Midbrain (tissue), 1 donor: ENCODE measurements at places on chromosomes 4 and X.

- no peak for DNase-seq
Observed at GRCh38 chr4:38310446-38311043, 350.3 kb downstream of the PTTG2 start.

DNA sequence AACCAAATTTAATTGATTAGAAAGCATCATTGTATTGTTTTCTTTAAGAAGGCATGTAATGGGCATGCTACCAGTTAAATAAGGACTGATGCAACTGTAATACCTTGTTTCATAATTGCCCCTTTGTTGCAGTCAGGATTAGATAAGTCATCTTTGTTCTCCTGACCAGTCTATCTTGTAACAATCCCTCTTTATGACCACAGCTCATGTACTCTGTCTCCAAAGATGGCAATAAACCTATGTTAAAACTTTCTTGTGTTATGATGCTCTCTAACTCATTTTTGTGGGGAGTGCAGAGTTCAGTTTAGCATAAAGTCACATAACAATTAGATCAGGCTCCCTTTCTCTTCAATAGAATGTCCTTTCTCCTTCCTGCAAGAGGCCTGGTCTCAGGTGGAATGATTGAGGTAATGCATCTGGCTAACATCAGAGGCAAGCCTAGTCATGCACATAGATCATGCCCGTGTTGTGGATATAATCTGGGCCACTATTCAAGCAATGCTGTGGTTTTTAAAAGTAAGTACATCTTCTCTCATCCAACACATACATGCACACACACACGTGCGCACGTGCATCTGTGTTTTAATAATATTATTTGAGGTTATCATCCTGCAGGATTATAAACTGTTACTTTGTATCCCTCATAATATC is 45.6 kb downstream of the TMEM154 start:
- no peak for DNase-seq

DNA sequence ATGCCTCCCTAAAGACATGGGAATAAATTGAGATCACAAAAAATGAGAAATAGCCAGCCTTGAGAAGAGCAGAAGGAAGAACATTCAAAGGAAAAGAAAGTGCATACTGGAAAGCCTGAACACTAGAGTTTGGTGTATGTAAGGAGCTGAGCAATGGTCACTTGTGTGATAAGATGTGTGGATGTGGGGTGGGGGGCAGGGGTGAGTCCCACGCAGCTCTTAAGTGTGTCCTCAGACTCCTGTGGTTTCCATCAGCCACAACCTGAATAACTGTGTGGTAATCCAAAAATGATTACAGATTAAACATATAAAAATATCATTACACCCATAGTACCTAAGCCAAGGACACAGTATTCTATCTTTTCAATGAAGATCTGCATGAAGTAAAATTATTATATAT is 59.9 kb downstream of the ELOVL6 start:
- DNase-seq: no peak

GRCh38 chr4:94363136-94363655 is 20.6 kb upstream of the HPGDS start:
- DNase-seq: no peak

- no peak for DNase-seq
Observed at GRCh38 chr4:26362745-26363439, 42.1 kb downstream of the RBPJ start.

- no peak for DNase-seq
Observed at GRCh38 chr4:140559696-140560095, 9.1 kb downstream of the UCP1 start.

GRCh38 chr4:12894062-12894461 is 590.1 kb downstream of the RAB28 start:
- DNase-seq: no peak

DNA sequence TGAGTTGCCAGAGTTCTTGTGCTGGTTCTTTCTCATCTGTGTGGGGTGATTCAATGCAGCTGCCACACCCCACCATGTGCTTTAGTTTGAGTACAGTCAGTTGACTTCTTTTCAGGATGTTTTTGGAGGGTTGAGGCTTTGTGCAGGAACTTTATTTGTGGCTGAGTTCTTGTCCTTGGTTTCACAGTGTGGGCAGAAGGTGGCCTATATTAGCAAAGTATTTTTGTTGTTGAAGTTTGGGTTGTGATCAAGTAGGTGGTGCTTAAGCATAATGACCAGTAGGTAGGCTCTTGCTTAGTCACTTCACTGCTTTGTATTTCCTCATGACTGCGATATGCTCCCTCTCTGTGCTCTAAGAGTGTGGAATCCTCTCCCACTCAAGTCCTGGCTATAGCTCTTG is 80.3 kb downstream of the ARHGAP24 start:
- DNase-seq: no peak

DNA sequence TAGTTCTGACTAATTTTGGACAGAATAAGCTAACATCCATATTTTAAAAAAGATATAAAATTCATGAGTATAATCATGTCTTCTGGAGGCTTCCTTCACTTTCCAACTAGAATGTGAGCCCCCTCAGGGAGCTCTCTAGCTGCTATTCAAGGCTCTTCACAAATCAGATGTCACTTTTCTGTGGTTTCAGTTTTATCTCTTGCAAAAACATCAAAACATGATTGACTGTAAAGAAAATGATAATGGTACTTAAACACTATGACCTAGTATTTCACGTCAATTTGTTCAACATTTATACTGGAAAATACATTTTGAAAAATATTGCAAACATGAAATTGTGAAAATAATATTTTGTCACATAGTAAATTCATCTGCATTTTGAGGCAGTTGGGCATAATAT is 234.2 kb downstream of the UNC5C start:
- no peak for DNase-seq

GRCh38 chrX:112668476-112669409 is 11.0 kb downstream of the LHFPL1 start:
- no peak for DNase-seq

GRCh38 chr4:138259824-138260223 is 17.7 kb upstream of the SLC7A11 start:
- no peak for DNase-seq

DNA sequence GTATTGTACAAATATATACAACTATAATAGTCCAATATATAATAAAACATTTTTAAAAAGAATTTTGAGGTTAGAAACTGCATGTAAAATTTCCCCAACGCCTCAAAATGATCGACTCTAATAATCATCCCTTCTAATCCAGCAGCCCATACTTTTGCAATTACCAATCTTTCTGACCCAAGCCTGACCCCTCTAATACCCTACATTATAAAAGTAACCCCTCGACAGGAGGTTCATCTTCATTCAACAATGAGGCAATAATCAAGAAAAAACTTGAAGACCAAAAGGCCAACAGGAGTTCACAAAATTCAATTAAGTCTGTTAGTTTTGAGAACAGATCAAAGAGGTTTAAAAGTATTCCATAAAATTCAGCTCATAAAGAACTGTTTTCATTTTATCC is 393.5 kb downstream of the GPM6A start:
- DNase-seq: no peak

DNA sequence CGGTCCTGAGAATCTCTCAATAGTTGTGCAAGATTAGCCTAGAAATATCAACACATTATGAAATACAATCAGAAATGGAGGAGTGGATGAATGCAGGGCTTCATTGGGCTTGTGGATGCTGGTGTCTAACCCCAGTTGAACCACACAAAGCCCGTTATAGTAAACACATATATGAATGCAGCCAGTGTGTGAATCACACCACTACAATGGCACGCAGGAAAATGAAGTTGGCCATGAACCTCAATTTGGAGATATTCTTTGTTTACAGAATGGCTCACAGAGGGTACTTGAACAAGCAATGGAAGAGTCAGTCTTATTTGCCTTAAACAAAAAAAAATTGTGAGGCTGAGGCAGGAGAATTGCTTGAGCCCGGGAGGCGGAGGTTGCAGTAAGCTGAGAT is 57.8 kb downstream of the SOD3 start:
- no peak for DNase-seq

GRCh38 chr4:181475781-181476507 is 767.3 kb upstream of the TENM3 start:
- DNase-seq: no peak

- DNase-seq: no peak
Observed at GRCh38 chrX:48578661-48579128, 4.4 kb downstream of the RBM3 start.

DNA sequence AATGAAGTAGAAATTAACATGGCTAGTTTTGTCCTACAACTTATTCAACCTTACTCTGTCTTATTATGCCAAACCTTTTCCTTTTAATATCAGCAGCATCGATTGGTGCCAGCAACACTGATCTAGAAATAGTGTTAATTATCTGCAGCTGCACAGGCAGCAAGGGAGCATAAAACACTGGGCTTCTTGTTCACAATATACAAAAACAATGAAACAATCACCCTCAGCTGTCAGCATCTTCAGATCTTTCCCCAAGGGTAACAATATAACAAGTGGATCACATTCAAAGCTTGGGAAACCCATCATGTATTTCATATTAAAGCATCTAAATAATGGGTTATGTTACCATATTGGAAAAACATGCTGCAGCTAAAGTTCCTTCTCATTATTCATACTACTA is 238.1 kb downstream of the SPOCK3 start:
- DNase-seq: peak; percentile 79

DNA sequence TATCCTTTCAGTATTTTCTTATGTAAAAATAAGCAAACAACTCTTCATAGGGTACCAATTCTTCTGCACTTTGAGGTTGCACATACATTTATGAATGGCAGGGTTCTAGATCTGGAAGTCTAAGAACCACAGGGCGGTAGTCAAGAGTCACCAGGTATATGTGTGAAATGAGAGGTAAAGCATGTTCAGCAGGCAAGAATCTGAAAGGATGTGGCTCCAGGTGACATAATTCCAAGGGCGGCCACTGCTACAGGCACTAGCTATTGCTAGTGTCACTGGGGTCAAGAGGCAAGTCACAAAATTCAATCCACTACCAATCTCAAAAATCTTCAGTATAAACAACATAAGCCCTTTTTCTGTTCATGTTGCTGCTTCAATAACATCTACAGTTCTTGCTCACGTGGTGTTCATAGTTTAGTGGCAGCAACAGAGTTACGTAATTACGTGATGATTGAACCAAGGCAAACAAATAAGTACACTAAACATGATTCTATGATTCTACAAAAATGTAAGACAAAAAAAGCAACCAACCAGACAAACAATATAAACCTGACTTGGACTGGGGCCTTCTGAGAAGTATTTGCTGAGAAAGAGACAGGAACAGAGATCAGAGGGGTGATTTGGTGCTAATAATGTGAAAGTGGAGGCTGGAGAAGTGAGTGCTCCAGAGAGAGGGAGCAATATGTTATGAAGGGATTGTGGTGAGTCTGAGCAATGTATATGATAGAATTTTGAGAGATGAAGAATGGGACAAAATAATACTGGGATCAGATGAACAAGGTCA is 101.7 kb downstream of the NAA11 start:
- DNase-seq: no peak

DNA sequence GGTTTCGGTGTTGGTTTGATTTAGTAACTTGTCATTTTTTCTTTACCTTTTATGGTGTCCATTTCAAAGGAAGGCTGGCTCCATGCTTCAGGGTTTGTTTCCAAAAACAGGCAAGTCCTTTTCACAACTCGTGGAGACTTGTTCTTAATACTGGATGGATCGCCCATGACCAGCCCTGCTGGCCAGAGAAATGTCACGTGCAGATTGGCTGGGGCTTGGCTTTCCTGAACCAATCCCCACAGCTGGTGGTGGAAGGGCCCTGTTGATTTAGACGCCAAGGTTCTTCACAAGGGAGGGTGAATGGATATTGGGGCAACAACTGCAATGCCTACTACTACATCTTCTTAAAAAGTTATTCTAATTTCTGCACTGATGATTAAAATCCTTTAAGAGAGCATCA is 92.6 kb downstream of the SHROOM3 start:
- DNase-seq: no peak

DNA sequence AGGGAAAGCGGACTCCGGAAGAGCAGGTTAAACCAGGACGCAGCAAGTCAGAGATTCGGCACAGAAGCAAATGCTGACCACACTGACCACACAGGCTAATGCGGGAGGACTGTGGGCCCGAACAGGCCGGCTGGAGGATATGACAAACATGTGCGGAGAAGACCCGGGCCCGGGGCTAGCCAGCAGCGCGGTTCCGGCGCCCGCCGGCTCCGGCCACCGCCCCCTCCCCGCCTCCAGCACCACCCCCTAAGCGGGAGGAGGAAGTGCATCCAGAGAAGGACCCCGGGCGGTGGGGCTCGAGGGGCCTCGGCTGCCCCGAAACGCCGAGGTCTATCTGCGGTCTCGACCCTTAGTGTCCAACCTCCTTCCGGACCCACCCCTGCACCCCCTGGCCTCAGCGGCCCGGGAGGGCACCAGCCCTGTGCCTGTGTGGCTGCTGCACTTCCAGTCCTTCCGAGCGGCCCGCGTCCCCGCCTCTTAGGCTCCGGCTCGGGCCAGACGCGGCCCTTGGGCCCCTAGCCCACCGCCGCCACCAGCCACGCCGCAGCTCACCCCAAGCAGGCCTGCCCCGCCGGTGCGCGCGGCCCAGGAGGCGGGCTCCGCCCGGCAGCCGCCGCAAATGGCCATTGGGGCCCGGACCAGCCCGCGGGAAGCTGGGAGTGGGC is 2.1 kb downstream of the ELOVL6 start:
- DNase-seq: peak; percentile 51

- no peak for DNase-seq
Observed at GRCh38 chr4:89894649-89895550, at the start of gene MMRN1. Gene MMRN1 (plus strand): TSS chr4:89894854. CDS start chr4:89894972, 118 bp downstream.

DNA sequence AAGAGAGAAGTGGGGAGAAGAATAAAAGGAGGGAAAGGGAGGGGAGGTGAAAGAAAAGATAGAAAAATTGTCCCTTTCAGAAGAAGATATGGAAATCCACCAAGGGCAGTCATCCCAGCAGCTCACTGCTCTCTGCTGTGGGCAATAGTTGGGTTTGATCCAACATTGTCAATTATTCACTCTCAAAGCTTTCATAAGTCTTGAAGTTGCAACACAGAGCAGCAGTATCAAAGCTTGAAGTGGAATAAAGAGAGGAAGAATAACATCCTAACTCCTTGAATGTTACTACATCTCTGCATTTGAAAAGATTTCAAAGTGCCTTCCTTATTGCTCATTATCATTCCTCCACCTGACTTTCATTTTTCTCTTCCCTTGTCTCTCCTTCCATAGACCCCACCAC is 62.3 kb upstream of the HHIP start:
- DNase-seq: no peak

DNA sequence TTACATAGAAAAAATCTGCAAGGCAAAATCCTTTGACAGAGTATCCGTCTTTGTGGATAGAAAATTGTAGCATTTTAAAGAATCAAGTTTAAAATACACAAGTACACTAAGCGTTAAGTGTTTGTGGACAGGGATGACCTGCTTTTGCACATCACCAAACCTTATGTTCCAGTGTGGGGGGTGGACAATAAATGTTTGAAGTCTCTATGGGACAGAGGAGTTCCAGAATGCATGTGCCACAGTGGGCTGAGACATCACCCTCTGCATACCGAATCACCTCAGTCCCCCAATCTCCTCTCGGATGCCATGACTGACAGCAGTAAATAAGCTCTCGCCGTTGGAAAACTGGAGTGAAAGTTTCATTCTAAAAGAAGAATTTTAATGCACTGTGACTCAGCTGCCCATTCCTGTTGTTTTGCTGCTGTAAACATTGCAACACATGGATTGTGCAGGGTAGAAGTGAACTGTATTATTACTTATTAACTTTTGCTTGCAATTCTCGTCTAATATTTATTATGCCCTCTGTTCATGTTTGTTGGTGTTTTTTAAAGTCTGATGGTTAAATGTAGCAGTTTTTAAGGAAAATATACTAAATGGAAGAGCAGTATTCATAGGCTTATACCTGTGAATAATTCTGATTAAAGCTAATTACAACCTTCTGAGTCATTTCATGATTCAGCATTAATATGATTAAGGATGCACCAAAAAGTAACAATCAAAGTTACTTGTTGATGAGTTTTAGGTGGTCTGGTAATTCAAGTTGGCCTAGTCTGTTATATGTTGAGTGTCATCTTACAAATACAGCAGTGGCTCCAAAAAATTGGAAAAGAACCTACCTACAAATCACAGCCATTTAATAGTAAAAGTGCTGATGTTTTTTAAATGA is 24.0 kb downstream of the CDKN2AIP start:
- no peak for DNase-seq
